Kidney epithelial cell (primary cell): ENCODE measurements at places on chromosomes 13 and 19.

DNA sequence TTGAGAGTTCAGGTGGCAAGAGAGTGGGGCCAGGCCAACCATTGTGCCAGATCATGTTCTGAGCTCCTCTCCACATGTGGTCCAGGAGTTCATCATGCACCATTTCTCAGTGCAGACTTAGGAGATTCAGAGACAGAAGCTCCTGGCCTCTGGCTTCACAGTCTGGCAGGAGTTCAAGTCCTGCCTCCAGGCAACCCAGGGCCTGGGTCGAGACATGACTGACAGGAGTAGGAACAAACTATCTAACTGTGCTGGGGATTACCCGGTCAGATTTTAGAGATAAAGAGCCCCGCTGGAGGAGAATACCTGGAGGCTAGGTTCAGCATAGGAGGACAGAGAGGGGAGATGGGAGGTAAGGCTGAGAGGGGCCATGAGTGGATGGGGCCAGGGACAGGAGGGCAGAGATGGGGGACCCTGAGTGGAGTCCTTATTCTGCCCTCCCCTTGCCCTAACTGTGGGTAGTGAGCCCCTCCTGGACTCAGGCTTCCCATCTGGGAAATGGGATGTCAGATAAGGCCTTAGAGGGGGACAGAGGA is 906 bp upstream of the CYP4F11 start:
- no peak for DNase-seq

DNA sequence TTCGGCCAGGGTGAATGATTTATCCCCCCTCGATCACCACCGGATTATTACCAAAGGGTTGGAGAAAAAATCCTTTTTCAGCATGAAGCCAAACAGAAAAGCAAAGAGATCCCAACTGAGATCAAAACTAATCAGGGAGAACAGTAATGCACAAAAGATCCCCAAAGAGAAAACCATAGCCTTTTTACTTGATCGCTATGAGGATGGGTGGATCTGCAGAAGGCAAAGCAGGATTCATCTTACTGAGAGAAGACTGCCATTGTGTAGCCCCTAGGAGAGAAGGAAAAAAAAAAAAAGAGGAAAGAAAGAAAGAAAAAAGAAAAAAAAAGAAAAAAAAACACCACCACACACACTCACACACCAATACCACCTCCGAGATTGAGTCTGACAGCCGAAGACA is at the start of gene FGF14:
TSS of gene FGF14 (minus strand) at position 283 of the 400 bp plus-strand sequence.
- no peak for DNase-seq

DNA sequence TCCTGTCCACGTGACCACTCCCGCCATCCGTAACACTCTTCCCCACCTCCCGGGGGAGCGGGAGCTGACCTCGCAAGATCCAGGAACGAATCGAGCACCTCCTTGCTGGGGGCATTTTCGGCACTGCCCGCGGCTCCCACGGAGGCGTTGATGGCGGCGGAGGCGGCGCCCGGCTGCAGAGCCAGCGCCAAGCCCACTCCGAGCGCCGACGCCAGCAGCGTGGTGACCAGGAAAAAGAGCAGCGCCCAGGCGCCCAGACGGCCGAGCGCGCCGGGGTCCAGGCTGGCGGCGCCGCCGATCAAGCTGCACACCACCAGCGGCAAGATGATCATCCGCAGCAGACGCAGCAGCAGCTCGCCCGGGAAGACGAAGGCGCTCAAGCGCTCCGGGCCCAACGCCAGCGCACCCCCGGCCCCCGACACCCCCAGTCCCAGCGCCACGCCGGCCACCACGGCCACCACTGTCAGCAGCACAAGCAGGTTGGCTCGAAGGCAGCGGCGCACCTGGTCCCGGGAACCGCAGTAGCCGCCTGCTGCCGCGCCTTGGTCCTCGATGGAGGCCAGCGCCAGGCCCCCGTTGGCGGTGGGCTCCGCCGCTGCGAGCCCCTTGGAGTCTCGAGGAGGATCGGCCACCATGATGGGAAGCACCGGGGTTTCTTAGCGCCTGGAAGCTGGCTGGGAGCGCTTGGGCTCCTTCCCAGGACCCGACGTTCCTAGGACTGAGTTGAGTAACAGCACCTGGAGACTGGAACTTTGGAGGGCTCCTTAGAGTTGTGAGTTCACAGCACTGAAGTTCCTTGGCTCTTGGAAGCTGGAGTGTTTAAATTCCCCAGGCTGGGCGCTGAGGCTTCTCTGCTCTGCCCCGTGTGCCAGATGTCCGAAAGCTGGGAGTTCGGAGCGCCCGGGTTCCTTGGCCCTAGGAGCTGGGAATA is 798 bp downstream of the SLC1A5 start:
- DNase-seq, result no peak

DNA sequence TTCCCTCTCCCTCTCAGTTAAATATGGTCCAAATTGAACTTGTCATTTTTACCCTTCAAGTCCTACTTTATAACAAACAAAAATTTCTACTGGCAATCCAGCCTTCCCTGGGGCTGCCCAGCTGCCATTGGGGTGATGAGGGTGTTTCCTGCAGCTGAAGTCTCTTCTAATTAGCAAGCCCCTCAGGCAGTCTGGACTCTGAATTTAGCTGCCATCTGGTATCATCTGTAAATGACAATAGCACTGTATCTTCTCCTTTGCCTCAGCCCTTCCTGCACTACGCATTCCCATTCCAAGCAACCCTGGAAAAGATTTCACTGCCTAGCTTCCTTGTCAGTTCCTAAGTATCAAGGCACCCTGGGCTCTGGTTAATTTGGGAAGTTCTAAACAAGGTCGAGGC is 331.1 kb upstream of the KLF12 start:
- no peak for DNase-seq

- DNase-seq, result no peak
Observed at GRCh38 chr19:54391589-54392061, 23.6 kb upstream of the TTYH1 start.

DNA sequence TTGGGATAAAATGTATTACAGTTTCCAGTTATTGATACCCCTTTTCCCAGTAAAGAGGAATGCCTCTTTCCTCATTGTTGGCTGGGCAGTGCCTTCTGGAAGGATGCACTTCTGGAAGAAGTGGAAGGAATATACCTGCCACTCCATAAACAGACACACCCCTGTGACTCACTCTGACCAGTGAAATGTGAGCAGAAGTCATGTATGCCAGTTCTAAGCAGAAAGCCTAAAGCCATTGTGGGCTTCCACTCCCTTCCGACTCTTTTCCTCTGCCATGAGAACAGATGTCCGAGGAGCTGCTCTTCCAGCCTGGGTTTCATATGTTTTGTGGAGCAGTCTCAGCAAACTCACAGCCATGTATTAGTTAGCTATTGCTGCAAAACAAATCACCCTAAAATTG is 166.1 kb upstream of the SERP2 start:
- no peak for DNase-seq

DNA sequence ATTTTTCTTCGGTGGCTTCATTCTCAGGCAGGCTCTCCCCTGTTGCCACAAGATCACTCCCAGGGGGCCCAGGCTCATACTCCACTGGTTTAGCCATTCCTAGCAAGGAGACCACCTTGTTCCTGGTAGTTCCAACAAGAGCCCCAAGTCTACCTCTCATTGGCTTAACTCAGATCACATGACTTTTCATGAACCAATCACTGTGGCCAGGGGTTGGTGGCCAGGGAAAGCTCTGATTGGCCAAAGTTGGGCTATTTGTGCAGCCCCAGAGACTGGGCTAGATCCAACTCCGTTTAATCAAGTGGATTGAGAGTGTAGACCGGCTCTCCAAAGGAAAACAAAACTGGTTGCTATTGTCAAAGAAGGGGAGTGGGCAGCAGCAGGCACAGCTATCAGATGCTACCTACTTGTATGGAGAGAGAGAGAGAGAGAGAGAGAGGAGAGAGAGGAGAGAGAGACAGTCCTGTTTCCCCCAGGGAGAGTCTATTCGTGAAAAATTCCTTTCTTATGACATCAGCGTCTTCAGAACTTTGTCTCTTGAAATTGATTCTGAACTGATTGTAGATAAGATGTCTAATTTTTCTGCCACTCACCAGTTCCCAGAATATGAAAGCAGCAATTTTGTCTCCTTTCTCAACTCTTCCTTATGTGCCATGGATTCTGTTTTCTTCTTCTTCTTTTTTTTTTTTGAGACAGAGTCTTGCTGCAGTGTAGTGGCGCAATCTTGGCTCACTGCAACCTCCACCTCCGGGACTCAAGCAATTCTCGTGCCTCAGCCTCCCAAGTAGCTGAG is 5.9 kb downstream of the CEACAM19 start:
- DNase-seq, result no peak

- DNase-seq, result no peak
Observed at GRCh38 chr13:33328701-33329100, 43.1 kb upstream of the STARD13 start.

DNA sequence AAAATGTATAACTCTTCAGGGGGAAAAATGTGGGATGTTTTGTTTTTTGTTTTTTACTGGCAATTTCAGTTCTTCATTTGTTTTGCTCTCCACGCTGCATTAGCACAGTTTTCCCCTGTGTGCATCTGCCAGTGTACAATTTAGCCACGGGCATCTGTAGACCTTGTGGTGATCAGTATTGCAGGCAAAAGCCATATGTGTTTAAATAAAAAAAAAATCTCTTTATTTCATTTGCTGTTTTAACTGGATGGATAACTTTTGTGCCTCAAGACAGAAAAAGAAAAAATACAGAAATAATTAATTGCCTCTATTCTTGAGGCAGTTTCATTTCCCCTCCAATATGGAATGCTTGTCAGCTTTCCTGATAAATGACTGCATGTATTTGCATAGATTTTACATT is 7.9 kb upstream of the MAB21L1 start:
- DNase-seq, result no peak

- no peak for DNase-seq
Observed at GRCh38 chr19:38401148-38401547, 1.7 kb upstream of the FAM98C start.

DNA sequence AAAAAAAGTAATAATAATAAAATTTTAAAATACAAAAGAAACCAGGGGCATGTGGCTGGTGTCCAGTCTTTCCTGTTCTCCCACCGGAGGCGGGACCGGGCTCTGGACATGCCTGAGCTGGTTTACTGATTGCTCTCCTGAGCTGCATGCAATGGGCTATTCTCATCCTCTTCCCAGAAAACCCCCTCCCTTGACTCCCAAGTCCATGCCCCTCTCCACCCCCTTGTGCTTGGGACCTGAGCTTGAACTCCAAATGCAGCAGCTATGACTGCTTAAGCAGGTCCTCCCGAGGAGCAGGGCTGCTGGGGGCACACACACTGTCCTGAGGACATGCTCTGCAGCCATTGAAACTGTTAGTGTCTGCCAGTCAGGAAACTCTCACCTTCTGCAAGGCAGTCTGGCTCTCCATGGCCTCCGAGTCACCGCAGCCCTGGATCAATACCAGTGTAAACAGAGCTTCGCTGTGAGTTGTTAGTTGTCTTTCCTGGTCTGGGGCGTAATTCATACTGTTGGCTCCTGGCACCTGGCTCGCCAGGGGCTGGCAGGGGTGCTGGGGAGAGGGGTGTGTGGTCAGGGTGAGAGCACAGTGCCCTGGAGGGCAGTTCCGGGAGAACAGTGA is 41.6 kb upstream of the CHST8 start:
- DNase-seq, result no peak

GRCh38 chr19:51071095-51071405 is 6.2 kb upstream of the KLK13 start:
- no peak for DNase-seq

DNA sequence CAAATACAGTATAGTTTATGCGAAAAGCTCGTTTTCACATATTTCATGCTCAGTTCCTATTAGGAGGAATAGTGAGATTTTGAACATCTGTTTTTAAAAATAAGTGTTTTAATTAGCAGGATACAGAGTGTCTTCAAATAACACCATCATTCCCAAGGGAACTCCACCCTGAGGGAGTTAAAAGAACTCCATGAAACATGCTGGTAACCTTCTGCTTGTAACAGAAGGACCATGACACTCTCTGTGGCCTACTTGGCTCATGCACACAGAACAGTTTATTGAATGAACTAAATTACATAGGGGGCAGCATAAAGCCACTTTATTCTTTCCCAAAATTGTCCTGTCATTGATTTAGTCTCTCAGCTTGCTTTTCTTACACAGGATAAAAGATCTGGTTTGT is 809.5 kb upstream of the SLITRK6 start:
- no peak for DNase-seq

DNA sequence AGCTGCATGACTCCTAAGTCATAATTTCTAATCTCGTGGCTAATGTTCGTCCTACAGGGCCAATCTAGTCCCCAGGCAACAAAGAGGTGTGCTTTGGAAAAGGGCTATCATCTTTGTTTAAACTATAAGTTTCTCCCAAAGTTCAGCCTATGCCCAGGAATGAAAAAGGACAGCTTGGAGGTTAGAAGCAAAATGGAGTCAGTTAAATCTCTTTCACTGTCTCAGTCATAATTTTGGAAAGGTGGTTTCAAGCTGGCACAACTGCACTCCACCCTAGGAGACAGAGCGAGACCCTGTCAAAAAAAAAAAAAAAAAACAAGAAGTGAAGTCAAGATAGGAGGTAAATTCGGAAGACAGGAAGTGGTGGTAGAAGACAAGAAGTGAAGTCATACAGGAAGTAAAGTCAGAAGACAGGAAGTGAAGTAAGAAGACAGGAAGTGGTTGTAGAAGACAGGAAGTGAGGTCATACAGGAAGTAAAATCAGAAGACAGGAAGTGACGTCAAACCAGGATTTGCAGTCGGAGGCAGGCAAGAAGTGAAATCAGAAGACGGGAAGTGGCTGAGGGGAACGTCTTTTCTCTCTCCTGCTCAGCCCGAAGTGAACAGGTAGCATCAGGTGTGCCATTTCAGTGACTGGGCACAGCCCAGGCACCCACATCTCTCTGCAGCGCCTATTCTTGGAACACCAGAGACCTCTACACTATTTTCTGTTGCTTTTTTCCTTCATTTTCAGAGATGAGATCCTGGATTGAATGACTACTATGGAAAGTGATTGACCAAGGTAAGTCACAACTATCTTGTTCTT is 32.2 kb downstream of the GP6 start:
- peak; percentile 86 for DNase-seq

DNA sequence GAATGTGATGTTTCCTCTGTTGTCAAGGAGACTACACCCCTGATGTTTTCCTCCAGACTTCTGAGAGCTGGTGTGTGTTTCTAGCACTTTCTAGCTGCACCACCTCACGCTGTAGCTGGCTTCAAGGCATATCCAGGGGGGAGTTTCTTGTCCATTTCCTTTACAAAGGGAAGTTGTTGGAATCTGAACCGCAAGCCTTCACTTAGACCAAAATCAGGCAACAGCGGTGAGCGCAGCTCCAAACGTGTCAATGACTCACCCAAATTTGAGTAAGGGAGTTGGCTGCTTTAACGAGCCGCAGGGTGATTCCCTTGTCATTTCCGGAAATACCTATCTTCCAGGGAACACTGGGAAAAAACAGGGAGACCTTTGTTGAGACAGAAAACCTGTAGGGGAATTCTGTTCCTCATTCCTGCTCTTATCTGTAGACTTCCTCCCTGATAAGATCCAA is 2.5 kb downstream of the LDLR start:
- DNase-seq, result peak; percentile 83

DNA sequence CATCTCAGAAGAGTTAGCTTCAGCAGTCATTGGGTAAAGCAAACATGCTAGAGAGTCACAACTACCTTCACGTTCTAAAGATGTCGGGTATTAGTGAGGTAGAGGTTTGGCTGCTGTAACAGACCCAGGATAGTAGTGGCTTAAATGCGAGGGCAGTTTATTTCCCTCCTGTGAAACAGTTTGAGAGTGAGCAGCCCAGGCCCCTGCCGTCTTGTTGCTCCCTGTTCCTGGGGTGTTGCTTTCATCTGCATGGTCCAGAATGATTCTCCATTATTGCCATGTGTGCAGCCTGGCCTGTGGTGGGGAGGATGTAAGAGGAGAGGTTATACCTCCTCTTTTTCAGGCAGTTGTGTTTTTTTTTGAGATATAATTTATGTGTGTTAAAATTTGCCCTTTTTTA is 63.7 kb downstream of the SIPA1L3 start:
- DNase-seq, result no peak

GRCh38 chr13:93925990-93926389 is 553.5 kb downstream of the DCT start:
- DNase-seq, result no peak

- no peak for DNase-seq
Observed at GRCh38 chr13:50928102-50928501, 18.5 kb downstream of the RNASEH2B start.
